ENCODE measurements at places on chromosomes 7 and 10.
A peak's percentile ranks its signal among the peaks of the same experiment; 100 is the strongest.

- DNase-seq, result no peak
These were observed 1164.2 kb upstream of the LRRN3 start for GRCh38 chr7:109926738-109927137.

DNA sequence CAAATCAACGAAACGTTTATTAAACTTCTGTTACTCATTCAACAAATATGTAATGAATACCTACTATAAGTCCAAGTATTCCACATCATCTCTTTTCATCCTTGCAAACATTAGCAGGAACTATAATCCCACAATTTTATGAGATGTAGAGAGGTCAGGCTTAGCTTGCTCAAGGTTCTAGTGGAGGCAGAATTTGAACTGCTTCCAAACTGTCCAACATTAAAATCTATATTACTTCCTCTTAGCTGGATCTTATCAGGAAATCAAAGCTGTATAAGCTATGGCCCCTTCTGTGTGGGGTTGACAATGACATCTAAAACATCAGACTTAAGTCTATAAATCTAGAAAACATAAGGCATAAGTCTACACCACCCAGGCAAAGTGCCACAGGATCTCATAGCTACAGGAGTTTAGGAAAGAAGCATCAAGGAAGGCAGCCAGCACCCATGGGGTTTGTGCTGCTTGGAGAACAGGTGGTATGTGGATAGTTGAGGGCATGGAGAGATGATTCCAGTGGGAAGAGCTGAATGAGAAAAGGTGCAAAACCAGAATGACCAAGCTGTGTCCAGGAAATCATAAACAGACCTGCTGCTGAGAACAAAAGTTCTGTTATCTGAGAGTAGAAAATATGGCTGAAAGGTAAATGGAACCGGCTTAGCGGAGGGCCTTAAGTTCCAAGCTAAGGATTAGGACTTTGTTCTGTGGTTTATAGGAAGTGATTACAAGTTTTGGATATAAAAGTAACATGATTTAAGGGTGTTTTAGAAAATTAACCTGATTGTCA is 34.5 kb downstream of the PAPSS2 start:
- DNase-seq, result no peak

GRCh38 chr10:132098539-132099388 is 33.0 kb downstream of the JAKMIP3 start:
- DNase-seq, result no peak

- DNase-seq, result no peak
These were observed 27.2 kb downstream of the CDH23 start for GRCh38 chr10:71423901-71424300.

GRCh38 chr7:25851332-25852210 is 300.4 kb upstream of the NFE2L3 start:
- DNase-seq, result peak; percentile 54

DNA sequence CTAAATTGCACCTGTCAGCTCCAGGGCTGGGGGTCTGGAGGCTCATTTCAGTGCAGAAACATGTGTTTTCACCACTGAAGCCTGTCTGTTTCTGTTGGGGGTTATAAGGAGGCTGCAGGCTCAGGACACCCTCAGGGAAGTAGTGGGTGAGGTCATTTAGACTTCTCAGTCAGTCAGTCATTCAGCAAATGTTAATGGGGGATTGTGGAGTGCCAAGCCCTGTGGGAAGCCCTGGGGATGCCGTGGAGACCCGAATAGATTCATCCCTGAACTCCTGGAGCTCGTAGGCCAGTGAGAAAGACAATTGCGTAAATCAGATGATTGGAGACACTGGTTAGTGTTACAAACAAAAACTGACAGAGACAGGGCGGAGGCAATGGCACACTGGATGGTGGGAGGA is 19.2 kb downstream of the LHPP start:
- DNase-seq, result no peak

GRCh38 chr10:4250587-4250887 is 465.5 kb upstream of the KLF6 start:
- no peak for DNase-seq

- no peak for DNase-seq
These were observed 34.0 kb downstream of the INPP5F start for GRCh38 chr10:119759832-119760231.

DNA sequence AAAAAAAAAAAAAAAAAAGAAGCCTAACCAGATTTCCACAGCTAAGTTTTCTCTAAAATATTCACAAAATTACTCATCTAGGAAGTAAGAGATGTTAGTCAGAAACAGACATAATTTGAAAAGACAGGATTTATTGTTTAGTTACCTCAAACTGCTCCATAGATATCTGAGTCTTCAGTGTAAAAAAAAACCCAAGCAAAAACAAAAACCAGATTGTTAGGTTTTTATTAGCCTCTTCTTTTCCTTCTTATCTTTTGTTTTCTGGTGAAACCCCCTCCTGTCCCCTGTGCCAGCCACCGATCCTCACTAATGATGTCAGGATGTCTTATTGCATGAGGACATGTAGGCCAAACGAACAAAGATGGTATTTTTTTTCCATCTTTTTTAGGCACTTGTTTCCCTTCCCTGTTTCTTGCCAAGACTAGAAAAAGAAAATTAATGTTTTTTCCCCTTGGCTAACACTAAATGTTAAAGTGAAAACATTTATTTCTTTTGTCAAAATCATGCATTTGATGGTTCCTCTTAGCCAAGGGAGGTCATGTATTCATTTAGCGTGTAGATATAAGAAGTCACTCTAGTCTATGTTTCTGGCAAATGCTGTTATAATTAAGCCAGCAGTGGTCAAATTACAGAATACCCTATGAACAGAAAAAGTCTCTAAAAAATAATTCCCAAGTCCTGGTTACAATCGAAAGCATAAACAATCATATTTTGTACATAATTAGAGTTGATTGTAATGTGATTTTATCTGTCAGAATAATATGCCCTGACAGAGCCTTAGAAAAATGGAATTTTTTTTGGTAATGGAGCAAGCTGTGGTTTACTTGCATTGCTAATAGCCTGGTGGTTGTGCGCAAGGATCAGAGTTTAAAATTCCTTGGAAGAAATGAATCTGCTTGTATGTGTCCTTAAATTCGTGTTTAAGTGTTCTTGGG is 702.4 kb upstream of the FZD8 start:
- DNase-seq, result no peak

- DNase-seq, result no peak
These were observed at the start of gene FFAR4 for GRCh38 chr10:93566435-93567276. FFAR4 (plus strand) TSS chr10:93566665; CDS start chr10:93566721, 56 bp downstream.

- no peak for DNase-seq
These were observed 233.2 kb upstream of the PRKCQ start for GRCh38 chr10:6813306-6813705.

DNA sequence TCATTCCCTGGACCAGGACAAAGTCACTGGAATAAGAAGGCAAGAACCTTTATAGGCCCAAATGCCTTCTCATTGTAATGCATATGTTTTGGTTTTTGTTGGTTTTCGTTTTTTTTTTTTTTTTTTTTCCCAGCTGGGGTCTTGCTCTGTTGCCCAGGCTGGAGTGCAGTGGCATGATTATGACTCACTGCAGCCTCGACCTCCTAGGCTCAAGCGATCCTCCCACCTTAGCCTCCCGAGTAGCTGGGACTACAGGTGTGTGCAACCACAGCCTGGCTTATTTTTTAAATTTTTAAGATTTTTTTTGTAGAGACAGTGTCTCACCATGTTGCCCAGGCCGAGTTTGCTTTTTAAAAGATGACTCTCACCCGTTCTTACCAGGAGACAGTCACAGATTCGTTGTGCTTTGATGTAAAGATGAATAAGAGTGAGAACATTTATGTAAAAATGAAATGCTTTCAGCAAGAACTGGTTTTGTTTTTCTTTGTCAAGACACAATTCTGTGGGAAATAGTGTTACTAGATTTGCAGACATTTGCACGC is 7.6 kb downstream of the IQCE start:
- DNase-seq, result no peak

GRCh38 chr10:76115471-76116155 is 684.2 kb downstream of the LRMDA start:
- DNase-seq, result no peak

GRCh38 chr7:102418592-102418991 is 14.8 kb upstream of the ORAI2 start:
- no peak for DNase-seq

- no peak for DNase-seq
These were observed 63.2 kb downstream of the WNT2 start for GRCh38 chr7:117259615-117260014.

- DNase-seq, result no peak
These were observed 362.4 kb upstream of the ZNF32 start for GRCh38 chr10:44010873-44011602.

DNA sequence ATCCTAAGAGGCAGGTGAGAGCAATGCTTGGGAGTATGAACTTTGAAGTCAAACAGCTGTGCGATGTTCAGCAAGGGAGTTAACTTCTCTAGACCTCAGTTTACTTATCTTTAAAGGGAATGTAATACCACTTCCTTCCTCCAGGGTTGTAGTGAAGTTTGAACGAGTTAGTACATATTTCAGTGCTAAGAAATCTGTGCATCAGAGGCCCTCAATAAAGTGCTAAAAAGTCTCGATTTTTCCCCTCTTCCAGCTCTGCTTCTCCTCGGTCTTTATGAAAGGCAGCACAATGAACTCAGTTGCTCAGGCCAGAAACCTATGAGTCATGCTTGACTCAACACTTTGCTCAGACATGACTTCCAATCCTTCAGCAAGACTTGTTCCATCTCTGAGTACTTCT is 418.9 kb downstream of the MDFIC start:
- DNase-seq, result no peak

GRCh38 chr7:98872328-98872924 is 2.6 kb upstream of the TMEM130 start:
- peak; percentile 22 for DNase-seq

GRCh38 chr7:152129682-152130081 is 104.2 kb downstream of the GALNT11 start:
- DNase-seq, result no peak

GRCh38 chr7:30478349-30479201 is at the start of gene NOD1:
NOD1 (minus strand) TSS chr7:30478784; CDS start chr7:30456921, 21,863 bp downstream.
- peak; percentile 69 for DNase-seq

GRCh38 chr7:31957090-31957720 is 113.0 kb downstream of the PDE1C start:
- no peak for DNase-seq

Measured in stimulated activated CD4-positive, alpha-beta T cell treated with anti-CD3 and anti-CD28 coated beads, Interleukin-4, amount 100 ng/mL, for 24 hours (primary cell).